ENCODE measurements at places on chromosomes 1 and 21.
A peak's percentile ranks its signal among the peaks of the same experiment; 100 is the strongest.

GRCh38 chr1:24027838-24028468 is 47.8 kb upstream of the SRSF10 start:
- DNase-seq = no peak

DNA sequence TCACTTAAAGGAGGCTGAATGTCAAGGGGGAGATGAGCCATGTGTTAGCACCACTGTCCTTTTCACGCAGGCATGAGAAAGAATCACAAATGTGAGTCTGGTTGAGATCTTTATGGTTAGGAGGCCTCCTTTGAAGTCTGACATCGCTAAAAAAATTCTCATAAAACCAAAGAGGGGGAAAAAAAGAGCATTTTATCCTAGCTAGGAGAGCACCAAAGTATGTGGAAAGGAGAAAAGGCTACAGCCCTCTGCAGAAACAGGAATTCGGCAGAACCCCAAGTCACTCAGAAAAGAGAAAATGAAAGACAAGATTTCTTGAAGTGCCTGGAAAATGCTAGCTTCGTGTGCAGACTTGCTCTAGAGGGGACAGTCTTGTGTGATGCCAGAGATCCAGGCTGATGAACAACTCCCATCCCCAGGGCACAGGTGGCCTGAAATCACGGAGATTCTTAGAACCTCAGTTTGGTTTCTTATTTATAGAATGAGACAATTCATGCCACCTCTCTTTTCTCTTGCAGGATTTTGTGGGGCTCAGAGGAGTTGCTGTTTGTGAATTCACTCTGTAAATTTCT is 61.5 kb downstream of the RUNX1 start:
- no peak for DNase-seq

GRCh38 chr1:150621497-150622302 is 7.7 kb downstream of the ENSA start:
- peak; percentile 50 for DNase-seq

DNA sequence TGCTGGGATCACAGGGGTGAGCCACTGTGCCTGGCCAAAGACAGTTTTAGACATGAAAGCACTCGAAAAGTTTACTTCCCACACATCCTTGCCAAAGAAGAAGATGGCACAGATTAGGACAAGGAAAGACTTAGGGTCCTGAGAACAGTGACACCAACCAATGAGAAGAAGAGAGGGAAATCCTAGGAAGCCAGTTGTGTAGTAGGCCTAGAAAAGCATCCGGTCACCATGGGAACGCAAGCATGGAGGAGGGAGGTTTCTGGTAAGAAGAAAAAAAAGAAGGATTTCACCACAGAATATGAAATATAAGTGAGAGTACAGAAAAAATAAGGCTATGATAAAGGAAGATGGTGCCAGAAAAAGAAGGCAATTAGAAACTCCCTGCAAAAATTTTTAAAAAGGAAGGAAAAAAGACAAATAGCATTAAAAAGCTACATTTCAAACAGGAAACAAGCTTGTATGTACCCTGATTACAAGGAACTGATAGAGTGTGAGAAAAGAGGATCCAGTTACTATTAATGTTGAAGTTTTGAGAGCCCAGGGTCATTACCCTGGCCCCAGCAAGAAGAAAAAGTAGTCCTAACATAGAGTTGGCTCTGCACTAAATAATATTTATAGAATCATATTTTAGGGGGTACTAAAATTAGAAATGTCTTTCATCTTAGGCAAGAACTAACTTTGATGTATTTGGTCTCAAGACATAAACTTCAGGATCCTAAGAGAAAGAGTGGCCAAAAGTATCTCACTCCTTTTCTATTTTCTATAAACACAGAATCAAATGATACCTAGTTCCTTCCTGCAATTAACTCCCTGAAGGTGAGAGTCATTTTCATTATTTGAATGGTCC is 16.1 kb downstream of the DIPK1A start:
- DNase-seq = no peak

DNA sequence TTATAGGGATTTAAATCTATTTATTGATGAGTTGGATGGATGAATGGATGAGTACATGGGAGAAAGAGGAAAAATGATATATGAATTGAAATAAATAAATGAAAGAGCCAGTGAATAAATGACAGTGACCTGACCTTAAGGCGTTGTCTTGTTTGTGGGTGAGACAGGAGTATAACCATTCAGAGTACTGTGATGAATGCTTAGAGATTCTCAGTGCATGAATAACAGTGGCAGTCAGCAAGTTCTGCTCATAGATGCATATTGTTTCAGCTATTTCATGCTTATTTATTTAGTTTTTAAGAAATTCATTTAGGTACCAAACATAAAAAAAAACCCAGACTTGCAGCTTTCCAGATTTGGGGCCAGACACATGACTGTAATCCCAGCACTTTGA is 116.4 kb downstream of the FGGY start:
- no peak for DNase-seq

- no peak for DNase-seq
These were observed 21.6 kb downstream of the FOXD3 start for GRCh38 chr1:63343922-63344321.

DNA sequence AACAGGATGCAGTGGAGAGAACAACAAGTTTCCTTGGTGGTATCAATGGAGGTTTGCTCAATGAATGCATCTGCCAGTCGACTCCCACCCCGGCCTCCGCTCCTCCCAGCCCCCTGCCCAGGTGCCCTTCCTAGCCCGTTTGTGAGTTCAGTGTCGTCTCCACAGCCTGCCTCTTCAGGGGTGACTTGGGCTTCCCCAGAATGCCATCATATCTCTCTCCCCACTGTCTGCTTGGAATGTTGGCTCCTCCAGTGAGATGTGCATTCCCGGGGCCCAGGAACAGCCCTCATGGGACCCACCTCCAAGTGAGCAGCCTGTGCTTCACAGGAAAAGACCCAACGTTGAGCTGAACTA is 30.5 kb downstream of the MATN1 start:
- no peak for DNase-seq

DNA sequence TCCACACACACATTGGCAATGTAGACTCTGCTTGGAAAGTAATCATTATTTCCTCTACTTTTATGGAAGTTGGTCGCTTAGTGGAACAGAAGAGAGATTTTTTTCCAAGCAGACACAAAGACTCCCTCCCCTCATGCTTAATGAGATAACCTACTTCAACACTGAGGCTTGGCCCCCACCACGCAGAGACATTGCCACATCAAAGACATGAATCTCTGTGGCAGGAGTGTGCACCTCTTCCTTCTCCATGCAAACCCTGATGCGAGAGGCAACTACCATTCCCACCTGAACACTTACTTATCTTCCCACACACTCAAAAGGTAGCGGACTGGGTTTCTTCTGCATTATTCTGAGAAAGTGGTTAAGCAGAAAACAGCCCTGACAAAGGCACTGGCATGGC is 37.3 kb upstream of the LPAR3 start:
- no peak for DNase-seq

DNA sequence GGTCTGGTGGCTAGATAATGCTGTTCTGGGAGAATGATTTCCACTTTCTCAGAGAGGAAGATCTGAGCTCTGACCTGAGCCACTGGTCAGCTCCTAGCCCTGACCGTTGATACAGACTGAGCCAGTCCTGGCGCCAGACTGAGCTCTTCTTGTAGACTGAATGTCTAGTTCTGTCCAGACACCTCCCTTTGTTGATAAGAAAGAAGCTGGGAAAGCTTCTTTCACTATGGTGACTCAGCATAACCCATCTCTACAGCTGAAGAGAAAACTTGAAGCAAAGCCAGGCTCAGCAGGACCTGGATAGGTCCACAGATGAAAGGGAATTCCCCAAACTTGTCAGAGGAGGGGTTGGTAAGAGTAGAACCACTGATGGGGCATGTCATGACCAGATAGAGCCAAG is 9.9 kb upstream of the TRABD2B start:
- no peak for DNase-seq

- DNase-seq = no peak
These were observed 85.6 kb downstream of the WDR4 start for GRCh38 chr21:42793774-42794173.

- DNase-seq = no peak
These were observed 72.9 kb downstream of the LBR start for GRCh38 chr1:225354906-225355305.

GRCh38 chr1:114062477-114063099 is 83.3 kb downstream of the OLFML3 start:
- DNase-seq = no peak
